ENCODE measurements at places on chromosomes 16 and 17.
A peak's percentile ranks its signal among the peaks of the same experiment; 100 is the strongest.

- no peak for DNase-seq
These were observed 52.4 kb upstream of the IRX5 start for GRCh38 chr16:54878301-54878700.

DNA sequence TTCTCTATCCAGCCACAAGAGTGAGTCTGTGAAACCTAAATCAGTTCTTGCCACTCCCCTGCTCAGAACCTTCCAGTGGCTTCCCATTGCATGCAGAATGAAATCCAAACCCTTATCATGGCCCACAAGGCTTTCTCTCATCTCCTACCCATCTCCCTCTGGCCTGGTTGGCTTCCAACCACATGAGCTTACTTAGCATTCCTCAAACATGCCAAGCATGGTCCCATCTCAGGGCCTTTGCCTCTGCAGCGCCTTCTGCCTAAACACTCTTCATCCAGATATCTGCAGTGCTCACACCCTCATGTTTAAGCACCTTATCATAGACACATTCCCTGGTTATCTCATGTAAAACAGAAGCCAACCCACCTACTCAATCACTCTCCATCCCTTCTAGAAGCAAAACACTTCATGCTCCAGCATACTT lies 15.5 kb downstream of the TK2 start:
- DNase-seq, result peak; percentile 38

- DNase-seq, result no peak
These were observed 10.7 kb upstream of the MPP2 start for GRCh38 chr17:43918026-43918389.

GRCh38 chr16:48121276-48121675 lies 34.5 kb downstream of the ABCC12 start:
- DNase-seq, result no peak

DNA sequence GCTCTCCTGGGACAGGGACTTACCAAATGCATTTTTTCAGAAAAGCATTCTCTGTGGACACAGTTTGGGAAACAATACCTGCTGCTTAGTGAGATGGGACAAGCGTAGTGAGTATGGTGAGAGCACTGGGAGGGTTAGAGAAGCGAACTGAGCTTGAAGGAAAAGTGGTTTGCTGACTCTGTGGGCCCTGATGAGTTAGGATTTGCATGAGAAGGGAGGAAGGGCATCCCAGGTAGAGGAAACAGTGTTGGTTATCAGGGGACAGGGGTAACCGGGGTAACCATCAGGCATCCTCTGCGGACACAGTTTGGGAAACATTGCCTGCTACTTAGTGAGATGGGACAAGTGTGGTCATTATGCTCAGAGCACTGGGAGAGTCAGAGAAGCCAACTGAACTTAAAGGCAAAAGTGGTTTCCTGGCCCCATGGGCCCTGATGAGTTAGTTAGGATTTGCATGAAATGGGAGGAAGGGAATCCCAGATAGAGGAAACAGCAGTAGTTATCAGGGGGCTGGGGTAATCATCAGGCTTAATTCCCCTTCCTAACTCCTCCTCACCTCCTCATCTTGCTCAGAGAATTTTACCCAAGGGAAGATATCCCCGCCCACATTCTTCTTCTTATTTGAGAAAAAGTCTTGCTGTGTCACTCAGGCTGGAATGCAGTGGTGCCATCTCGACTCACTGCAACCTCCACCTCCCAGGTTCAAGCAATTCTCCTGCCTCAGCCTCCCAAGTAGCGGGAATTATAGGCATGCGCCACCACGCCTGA lies 319.3 kb downstream of the RBFOX1 start:
- no peak for DNase-seq

- no peak for DNase-seq
These were observed 211.7 kb downstream of the ZFHX3 start for GRCh38 chr16:72836181-72836580.

GRCh38 chr17:72240333-72240732 lies 119.5 kb downstream of the SOX9 start:
- DNase-seq, result no peak

DNA sequence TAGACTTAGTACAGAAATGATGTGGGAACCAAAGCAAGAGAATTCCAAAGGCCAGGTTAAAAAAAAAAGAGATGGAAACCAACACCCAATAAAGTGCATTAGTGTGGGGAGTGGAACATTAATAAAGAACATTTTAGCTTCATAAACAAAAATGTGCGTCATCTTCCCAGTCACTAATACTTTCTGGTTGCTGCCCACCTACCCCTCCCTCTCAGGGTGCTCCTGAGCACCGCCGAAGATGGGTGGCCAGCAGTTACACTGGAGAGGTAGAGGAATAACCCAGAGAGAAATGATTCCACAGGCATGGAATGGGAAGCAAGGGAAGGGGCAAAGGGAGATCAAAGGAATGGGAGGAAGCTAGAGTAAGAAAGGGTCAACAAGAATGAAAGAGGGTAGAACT lies 6.0 kb upstream of the CHD3 start:
- DNase-seq, result no peak

GRCh38 chr16:50538411-50539052 lies 9.7 kb upstream of the NKD1 start:
- no peak for DNase-seq

GRCh38 chr17:16991349-16992009 lies 19.6 kb upstream of the TNFRSF13B start:
- peak; percentile 88 for DNase-seq

GRCh38 chr16:84568066-84568465 lies 49.8 kb downstream of the COTL1 start:
- peak; percentile 5 for DNase-seq

- no peak for DNase-seq
These were observed 10.6 kb upstream of the GINS3 start for GRCh38 chr16:58381661-58382060.

DNA sequence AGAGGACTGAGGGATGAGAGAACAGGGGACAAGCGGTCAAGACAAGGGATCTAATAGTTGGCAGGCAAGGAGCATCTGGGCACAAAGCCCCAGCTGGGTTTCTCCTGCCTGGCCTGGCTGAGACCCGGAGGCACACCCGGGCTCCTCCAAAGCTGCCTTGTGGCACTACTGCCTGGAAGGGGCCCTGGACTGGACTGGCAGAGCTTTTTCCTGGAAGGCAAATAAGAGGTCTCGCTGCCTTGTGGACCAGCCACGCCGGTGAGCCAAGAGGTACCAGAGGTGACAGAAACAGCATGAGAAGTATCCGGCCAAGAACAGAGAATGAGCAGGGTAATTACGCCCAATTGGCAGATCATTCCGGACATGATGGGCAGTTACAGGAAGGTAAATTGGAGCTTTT lies 64.6 kb downstream of the GTF3C1 start:
- no peak for DNase-seq

DNA sequence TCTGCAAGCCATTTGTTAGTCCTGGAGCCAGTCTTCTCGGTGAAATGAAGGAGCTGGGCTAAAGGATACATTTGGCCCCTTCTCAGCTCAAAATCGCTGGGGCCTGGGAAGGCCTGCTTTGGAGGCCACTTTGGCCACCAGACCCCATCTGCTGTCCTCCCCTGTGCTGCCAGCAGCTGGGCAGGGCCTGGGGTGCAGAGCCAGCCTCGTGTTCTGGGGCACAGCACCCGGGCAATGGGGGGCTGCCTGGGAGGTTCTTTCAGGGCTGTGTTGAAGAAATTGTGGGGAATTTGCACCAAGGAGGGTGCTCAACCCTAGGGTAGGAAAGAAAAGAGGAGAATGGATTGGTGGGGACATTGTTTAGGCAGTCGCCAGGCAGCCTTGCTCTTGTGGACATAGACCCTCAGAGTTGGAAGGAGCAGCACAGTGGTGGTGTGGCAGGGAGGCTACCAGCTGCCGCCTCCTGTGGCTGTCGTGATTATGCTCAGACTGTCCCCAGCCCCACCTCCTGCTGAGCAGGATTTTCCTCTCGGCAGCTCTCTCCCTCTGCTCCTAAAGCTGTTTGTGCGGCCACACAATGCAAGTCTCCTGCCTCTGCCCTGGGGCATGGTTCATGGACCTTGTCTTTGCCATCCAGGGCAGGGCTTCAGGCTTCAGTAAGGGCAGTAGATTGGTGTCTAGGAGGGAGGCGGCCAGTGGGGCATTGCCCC lies 174.8 kb downstream of the NTN1 start:
- DNase-seq, result no peak

DNA sequence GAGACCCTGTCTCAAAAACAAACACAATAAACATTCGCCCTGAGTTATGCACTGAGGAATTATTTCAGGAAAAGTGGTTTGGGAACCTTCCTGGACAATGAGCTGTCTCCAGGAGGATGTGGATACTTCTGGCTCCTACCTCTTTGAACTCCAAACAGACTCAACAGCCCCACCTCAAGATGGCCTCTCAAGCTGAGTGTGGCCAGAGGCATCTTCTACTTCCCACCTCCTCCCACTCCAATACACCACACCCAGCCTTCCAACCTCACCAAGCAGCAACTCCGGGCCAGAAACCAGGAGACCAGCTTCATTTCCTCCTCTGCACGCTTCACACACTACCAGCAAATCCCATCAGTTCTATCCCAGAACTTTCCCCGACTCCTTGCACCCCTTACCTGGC lies 11.6 kb downstream of the HBQ1 start:
- no peak for DNase-seq

DNA sequence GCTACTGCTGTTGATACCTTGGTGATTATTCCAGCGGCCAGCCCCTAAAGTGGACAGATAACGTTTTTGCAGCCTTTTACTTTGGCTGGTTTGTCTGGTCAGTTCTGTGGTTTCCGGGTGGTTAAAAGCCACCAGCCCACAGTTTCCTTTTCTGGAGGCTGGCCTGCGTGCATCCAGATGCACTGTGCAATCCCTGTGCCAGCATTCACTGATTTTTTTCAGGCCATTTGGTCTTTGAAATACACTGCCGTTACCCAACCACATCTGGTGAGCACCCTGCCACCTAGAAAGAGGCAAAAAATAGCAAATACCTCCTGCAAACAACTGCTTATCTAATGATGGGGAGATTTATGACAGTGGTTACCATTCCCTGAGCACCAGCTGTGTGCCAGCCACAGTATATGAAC lies 797 bp downstream of the NUDT7 start:
- DNase-seq, result peak; percentile 67

GRCh38 chr16:46883353-46883689 lies 841 bp upstream of the GPT2 start:
- no peak for DNase-seq

DNA sequence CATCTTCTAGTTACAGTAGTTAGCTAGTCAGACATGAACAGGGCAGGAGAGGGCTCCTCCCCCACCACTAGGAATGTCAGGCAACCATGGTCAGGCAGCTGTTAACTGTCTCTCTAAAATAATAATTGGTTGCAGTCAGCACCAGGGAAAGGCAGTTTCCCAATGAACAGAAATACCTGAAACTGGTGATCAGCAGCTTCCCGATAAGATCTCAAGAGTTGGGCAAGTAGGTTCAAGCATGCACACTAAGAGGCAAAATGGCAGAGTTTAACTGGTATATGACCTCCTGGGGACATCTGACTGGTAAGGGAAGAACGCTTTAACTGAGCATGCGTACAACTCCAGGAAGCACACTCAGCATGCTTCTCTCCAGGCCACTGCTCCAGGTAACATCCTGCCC lies 12.6 kb upstream of the XYLT1 start:
- DNase-seq, result no peak

GRCh38 chr17:42174126-42174783 lies 6.7 kb downstream of the KCNH4 start:
- no peak for DNase-seq

DNA sequence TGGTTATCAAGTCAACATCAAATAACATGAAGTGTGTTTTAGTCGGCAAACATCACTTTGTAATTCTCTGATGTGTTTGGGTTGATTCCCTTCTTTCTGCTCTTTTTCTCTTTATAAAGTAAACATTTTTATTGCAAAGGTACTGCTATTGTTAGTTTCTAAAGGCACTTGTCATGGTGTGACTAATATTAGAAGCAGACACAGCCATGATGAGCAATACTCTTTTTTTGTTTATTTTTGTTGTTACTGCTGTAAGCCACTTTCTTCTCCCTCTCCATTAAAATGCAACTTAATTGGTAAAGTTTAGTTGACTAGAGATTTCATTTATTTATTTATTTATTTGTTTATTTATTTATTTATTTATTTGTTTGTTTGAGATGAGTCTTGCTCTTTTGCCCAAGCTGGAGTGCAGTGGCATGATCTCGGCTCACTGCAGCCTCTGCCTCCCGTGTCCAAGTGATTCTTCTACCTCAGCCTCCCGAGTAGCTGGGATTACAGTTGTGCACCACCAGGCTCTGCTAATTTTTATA lies 424.7 kb downstream of the WWOX start:
- DNase-seq, result no peak

DNA sequence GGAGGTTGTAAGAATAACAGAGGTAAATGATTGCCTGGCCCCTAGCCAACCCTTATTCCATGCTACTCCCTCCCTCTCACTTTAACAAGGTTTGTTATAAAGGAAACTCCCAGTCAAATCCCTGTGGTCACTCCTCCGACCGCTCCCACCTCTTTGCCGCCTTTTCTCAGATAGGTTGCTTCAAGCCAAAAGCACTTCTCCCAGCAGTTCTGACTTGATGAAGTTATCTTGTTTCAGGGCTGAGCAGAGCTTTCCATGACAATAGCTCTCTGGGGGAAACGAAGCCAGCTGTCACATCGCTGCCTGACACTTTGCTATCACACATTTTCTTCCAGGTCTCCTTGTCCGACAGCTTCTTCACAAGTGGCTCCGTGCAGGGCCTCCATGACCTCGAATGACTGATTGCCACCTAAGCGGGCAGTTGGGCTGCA lies 278.6 kb downstream of the HAPSTR1 start:
- DNase-seq, result no peak

- no peak for DNase-seq
These were observed 6.1 kb downstream of the THUMPD1 start for GRCh38 chr16:20735490-20735889.

GRCh38 chr16:81831722-81832126 lies 52.6 kb downstream of the PLCG2 start:
- peak; percentile 97 for DNase-seq

- DNase-seq, result no peak
These were observed 23.9 kb downstream of the ACLY start for GRCh38 chr17:41894791-41895331.

DNA sequence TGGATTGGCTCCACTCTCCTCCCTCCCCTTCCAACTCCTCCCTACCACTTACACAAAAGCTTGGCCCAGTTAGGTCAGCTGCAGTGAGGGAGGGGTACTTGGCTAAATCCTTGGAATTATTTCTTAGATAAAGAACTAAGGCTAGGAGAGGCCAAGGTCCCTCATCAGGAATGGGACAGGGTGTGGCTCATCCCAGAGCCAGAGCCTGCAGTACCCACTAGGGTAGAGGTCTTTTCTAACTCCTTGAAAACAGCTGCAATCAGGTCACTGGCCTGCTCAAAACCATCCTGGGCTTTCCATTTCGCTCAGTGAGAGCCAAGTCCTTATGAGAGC lies 1.9 kb upstream of the SLC46A1 start:
- no peak for DNase-seq

- DNase-seq, result no peak
These were observed 2.8 kb upstream of the PYCR1 start for GRCh38 chr17:81939881-81940385.

DNA sequence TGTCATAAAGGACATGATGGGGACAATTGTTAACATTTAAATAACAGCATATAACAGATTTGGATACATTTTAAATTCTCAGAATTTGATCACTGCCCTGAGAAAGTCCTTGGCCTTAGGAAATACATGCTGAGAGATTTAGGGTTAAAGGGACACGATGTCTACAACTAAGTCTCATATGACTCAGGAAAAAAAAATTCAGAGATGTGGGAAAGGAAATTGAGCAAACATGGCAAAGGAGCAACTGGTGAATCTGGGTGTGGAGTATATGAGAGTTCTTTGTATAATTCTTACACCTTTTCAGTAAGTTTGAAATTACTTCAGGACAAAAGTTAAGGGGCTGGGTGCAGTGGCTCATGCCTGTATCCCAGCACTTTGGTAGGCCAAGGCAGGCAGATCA lies 18.2 kb downstream of the MPP3 start:
- DNase-seq, result no peak
